ENCODE measurements at places on chromosomes 11 and 22.

DNA sequence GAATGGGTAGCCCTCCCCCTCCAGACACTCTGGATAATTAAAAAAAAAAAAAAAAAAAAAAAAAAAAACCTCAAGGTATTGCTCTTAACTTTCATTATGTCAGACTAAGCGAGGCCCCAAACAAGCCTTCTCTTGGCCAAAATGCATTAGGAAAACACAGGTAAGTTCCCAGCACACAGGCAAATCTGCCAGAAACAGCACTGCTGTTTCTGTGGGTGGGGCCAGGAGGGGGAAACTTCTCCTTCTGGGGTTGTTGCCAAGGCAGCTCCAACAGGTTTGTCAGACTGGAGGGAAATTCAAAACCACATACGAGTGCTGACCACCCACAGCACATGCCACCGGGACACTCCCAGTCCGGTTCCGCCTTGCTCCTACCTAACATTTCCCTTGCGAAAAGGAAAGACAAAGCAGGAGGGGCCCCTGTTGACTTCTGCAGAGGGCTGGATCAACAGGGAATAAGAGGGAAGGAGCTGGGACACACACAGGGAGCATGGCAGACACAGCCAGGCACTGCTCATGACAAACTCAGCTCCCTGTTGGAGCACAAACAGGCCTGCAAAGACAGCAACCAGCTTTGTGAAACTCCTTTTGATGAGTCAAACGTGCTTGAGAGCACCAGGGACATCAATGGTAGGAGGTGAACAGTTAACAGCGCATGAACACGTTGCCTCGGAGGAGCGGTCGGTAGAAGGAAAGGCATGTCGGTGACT lies 55.0 kb downstream of the MYH9 start:
- no peak for DNase-seq

GRCh38 chr11:109706945-109707344 lies 285.0 kb downstream of the C11orf87 start:
- no peak for DNase-seq

DNA sequence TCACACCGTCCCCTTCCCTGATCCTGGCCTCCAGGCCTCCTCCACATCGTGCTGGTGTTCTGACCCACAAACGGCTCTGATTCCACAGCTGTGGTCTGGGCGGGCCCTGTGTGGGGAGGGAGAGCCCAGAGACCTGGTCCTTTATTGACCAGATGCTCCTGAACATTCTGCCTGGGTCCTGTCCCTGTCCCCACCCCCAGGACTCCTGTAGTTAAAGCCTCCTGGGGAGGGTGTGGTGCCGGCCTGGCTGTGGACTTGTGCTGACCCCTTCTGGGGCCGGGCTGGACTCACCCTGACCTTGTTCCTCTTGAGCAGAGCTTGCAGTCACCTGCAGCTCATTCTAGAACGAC lies 128.7 kb downstream of the CTTN start:
- DNase-seq: no peak

GRCh38 chr11:75270896-75271418 lies 30.4 kb downstream of the TPBGL start:
- no peak for DNase-seq

DNA sequence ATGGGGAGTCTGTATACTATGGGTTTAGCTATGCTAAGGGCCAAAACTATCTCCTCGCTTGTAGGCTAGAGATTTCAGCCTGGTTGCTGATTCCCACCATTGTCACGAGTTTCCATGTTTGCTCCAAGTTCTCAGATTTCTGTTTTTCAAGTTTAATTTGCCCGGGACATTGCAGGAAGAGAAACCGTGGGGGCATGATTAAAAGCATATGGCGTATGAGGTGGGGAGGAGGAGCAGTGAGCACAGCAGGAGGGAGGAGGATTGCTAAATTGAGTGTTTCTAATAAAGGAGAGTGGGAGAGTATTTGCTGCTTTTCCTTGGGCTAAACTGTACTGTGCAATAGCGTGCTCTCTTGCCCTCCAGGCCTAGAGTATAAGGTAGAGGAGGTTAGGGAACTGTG lies 558.4 kb downstream of the METTL15 start:
- peak; percentile 74 for DNase-seq

DNA sequence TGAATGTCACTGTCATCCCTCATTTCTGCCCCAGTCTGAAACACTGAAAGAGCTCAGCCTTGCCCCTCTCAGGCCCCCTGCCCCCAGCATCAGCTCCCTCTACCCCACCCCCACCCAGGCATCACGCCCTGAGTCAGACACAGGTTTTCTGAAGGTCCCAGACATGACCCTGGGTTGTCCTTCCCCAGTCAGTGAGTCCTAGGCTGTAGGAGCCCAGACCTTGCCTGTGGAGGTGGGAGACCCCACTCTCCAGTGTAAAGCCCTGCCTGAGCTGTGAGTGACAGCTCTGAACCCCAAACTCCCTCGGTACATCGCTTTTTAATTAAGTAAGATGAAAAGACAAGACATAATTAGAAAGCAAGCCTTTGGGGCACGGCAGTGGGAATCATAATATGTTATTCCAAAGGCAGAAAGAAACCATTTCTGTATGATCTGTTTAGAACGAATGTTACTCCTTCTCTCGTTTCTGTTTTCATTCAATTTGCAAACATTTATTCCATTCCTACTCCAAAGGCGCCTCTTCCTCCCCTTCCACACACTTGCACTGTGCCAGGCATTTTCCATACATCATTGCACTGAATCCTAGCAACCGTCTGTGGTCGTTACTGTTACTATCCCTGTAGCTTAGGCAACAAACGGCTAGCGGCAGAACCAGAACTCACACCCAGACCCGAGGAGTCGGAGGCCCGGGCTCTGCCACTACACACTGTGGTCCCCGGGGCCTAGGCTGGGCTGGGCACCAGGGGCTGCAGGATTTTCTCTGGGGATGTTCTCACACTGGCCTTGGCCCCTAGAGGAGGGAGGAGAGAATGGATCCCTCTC lies 63.4 kb downstream of the CD6 start:
- no peak for DNase-seq

DNA sequence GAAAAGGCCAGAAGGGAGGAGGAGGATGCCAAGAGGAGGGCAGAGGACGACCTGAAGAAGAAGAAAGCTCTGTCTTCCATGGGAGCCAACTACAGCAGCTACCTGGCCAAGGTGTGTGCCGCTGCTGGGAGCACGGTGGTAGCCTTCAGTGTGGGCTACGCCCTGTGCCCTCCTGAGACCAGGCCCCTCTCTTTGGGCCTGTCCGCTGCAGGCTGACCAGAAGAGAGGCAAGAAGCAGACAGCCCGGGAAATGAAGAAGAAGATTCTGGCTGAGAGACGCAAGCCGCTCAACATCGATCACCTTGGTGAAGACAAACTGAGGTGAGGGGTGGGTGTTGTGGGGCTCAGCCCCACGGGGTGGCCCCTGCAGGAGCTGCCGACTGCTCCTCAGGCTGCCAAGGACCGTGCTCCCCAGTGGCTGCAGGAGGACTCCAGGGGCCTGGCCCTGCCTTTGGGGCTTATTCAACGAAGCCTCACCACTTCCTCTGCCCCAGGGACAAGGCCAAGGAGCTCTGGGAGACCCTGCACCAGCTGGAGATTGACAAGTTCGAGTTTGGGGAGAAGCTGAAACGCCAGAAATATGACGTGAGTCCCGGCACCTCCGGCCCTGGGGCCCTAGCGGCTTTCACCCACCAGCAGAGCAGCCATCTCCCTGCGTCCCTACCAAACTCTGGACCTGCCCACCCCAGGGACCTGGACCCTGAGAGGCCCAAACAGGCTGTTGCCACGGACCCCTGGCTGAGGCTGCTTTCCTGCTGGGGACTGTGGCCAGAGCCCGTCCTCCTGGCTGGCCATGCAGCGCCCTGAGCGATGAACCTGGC lies 12.6 kb upstream of the MRPL23 start:
- no peak for DNase-seq

GRCh38 chr22:40215266-40215665 lies 37.5 kb downstream of the TNRC6B start:
- DNase-seq: no peak

- no peak for DNase-seq
Observed at GRCh38 chr11:124863826-124864165, 1.4 kb upstream of the ROBO3 start.

GRCh38 chr11:64843686-64844329 lies 645 bp downstream of the CDC42BPG start:
- no peak for DNase-seq

DNA sequence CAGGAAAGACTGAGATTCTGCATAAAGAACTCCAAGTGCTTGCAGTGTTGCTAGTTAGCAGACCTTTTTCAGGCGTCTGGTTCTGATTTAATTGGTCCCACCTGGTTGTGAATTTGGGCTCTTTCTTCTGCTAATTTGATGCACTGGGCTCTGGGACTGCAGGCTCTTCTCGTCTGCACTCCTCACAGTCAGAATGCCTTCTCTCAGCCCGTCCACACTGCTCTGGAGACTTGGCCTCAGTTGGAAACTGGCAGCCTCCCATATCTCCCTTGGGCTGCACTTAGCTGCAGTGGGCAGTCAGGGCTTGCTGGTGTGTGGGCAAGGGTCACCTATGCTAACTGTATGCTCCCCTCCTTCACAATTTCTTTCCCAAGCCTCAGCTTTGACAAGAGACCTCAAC lies 1.5 kb downstream of the TRIM6 start:
- DNase-seq: no peak

- no peak for DNase-seq
Observed at GRCh38 chr22:20565761-20566160, 58.4 kb downstream of the MED15 start.

DNA sequence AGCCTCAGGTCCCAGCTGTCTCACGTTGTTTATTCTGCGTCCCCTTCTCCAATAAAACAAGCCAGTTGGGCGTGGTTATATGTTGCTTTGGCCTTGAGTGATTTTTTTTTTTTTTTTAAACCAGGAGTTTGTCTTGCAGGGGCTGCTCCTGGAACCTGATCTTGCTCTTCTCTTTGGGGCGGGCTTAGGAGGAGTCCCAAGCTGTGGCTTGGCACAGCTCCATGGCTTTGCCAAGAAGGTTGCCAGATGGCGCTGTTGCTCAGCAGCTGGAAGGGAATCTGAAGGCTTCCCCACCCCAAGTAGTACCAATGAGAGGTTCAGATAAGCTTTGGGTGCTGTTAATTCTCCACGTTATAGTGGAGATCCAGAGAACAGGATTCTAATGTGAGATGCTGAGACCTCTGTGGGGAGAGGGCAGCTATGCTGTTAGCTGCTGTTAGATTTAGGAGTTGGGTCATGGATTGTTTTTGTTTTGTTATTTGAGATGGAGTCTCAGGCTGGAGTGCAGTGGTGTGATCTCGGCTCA lies 2.0 kb upstream of the FERMT3 start:
- DNase-seq: peak; percentile 73

DNA sequence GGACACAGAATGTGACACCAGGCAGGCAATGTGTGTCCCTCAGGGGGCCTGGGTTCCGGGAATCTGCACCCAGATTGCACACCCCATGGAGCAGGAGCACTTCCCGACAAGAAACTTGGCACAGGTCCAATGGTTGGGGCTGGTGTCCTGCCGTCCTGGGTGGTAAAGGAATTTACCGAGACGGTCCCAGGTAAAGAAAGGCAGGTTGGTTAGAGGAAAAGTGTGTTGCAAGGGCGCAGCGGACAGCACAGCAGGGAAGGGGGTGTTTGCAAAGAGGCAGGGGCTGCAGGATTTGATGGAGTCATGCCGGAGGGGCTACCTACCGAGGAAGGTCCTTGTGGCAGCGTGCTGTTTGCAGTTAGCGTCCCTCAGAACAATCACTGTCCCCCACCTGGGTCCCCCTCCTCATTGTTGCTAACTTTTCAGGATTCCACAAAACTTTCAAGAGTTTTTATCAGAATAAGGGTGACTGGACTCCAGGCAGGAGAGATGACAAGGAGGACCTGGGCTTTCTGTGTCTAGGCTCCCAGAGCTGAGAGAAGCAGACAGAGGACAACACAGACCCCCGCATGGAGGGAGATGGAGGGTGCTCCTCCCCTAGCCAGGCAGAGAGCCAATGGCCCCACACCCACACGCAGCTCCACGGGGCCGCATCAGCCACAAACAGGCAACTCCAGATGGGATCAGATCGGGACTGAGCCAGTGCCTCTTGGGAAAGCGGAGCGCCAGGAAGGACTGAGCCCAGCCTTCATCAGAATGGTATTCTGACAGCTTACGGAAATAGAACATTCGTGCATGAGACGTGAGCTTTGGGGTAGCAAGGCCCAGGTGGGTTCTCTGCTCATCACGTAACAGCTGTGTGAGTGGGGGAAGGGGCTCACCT lies 1423.9 kb downstream of the BRD1 start:
- no peak for DNase-seq

DNA sequence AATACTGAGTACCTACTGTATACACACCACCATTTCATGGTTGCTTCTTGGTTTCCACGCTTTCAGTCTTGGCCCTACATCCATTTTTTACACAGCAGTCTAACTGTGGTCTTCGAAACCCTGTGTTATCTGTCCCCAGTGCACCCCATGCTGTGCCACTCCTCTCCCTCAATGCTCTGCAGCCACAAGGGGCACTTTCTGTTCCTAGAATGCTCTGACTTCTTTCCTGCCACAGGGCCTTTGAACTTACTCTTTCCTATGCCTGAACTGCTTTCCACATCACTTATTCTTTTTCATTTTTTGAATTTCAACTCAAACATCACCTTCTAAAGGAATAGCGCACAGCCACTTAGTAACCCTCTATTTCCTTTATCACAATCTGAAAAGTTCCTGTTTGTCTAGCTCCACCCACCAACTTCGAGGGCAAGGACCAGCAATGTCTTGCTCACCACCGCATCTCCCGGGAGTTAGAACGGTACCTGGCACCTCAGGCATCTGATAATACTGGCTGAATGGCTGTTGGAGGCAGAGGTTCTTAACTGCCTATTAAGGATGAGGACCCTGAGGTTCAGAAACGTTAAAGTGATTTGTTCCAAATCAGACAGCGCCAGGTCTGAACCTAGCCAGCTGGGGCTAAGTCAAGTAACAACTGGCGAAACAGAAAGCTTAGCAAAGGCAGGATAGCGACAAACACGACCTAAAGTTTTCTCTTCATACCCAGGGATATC lies 568 bp downstream of the ALG8 start:
- DNase-seq: no peak

GRCh38 chr11:1963864-1964263 lies 16.7 kb downstream of the MRPL23 start:
- no peak for DNase-seq

DNA sequence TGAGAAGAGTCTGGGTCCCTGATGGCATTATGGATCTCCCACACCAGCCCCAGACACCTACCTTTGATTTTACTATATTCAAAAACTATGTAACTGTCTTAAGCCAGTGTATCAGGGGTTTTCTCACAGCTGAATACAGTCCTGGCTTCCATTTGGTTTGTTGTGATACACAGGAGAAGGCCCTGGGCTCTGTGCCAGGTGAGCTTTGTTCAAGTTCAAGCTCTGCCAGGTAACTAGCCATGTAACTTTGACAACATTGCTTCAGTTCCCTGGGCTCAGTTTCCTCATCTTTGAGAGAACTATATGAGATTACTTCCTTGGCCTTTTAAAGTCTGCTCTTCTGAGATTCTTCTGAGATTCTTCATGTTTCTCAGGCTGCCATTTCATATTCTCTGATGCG lies 327.5 kb upstream of the TENM4 start:
- no peak for DNase-seq

DNA sequence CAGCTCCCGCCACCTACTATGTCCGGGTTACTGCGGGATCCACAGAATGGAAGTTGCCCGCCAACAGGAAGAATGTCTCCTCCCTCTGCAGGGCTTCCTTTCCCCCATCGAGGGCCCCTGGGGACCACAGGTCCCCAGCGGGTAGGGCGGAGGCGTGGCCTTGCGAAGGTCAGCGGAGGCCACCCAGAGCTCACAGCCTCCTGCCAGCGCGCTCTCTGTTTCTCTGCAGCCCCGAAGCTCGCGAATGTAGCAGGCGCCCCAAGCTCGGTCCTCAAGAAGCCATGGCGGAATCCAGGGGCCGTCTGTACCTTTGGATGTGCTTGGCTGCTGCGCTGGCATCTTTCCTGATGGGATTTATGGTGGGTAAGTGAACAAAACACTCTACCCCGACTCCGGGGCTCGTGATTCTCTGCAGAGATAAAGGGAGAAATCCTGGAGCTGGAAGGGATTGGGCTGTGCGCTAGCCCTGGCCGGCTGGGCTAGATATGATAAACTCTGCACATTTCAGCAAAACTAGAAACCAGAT lies at the start of gene NAALAD2:
Gene NAALAD2, plus strand, starts transcription at position 186 of the 526 bp plus-strand sequence. Its CDS starts 96 bp downstream, at position 282.
- no peak for DNase-seq

Measured in BJ (cell line).